ENCODE measurements at places on chromosomes 11 and 22. TPM values are rescaled to one million over a fixed set of nuclear protein-coding genes. Genes with fewer than 3 reads are reported as not detected.

DNA sequence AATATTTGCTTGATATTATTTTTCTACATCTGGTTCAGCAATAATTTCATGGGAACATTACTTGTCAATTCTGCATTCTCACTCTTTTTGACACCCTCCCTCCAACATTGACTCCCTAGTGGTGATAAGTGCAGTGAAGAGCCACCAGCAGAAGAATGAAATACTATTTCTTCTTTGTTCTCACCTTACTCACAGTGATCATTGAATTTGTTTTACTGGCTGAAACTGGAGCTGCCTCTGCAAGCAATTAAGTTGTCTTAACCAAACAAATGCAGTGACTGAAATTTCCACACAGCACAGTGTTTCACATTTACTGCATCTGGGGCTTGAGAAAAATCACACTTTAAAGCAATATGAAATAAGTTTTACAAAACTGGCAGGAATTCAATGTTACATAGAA lies 189.8 kb downstream of the JRKL start:
- no peaks in the 10 kb centered on the region for H3K36me3 ChIP-seq
- no peak overlapping the region for H3K4me3 ChIP-seq
- no peaks in the 10 kb centered on the region for H3K27me3 ChIP-seq
- H3K27ac ChIP-seq: no peak overlapping the region
- no peak for DNase-seq

DNA sequence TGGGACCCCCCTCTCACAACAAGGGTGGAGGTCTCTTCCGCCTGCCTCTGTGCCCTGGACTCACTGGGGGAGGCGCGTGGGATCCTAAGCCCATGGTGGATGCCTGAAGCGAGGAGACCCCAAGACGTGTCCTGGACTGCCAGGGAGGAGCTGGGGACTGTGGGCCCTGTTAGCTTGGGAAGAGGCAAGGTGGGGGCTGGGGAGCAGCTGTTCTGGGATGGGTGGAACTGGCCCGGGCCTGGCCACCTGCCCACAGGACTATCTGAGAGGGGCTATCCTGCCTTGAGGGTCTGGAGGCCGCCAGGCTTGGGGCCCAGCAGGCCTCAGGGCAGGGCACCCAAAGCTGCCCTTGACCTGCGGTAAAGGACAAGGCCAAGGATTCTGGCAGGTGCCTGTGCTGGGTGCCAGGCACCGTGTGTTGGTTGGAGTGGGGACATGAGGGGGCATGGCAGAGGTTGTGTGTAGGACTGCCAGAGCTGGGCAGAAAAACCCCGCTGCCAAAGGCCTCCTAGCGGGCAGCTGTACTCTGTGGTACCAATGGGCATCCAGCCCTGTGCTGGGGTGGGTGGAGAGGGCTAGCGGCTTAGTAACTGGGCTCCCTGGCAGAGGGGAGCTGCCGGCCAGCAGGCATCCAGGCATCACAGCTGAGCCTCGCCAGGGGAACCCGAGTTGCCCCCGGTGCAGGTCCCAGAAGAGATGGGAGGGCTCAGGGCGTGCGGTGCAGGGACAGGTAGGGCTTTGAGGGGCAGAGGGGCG lies 670 bp downstream of the LSP1 start:
- H3K27me3 ChIP-seq: no peaks in the 10 kb centered on the region
- H3K4me3 ChIP-seq: peak overlapping the region; percentile 56
- H3K36me3 ChIP-seq: no peaks in the 10 kb centered on the region
- peaks cover 98% of the 10 kb centered on the region for H3K4me1 ChIP-seq
- DNase-seq: peak; percentile 87

DUSP18 gene
- 4.4 TPM for polyA plus RNA-seq

DNA sequence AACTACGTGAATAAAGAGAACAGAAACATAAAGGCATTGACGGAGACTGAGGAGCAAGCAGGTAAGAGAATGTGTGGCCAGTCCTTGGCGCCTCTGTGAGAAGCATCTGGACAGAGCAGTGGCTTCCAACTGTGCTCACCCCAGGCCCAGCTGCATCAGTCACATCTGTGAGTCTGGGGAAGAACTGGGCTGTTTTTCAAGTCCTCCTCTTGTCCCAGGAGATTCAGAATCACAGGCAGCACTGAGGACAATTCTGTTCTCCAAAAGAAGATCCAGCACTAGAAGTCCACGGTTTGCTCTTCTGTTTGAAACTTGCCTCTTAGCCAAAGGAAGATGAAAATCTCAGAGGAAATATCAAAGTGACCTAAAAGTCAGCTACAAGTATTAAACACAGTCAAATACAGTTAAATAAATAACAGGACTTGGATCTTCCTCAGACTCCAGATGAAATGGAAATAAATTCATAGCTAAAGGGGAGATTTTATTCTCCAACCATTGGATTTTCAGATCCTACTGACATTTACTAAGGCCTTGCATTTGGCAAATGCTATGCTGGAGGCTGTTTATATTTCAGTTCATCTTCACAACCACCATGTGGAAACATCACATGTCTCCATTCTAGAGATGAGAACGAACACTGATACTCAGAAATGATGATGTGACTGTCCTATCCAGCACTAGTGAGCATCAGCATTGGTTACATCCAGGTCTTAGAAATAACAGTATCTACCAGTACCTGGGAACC lies 14.1 kb downstream of the FAM181B start:
- no peaks in the 10 kb centered on the region for H3K27me3 ChIP-seq
- peaks cover 6% of the 10 kb centered on the region for H3K4me1 ChIP-seq
- H3K36me3 ChIP-seq: no peaks in the 10 kb centered on the region
- H3K27ac ChIP-seq: no peak overlapping the region
- no peak for DNase-seq

DNA sequence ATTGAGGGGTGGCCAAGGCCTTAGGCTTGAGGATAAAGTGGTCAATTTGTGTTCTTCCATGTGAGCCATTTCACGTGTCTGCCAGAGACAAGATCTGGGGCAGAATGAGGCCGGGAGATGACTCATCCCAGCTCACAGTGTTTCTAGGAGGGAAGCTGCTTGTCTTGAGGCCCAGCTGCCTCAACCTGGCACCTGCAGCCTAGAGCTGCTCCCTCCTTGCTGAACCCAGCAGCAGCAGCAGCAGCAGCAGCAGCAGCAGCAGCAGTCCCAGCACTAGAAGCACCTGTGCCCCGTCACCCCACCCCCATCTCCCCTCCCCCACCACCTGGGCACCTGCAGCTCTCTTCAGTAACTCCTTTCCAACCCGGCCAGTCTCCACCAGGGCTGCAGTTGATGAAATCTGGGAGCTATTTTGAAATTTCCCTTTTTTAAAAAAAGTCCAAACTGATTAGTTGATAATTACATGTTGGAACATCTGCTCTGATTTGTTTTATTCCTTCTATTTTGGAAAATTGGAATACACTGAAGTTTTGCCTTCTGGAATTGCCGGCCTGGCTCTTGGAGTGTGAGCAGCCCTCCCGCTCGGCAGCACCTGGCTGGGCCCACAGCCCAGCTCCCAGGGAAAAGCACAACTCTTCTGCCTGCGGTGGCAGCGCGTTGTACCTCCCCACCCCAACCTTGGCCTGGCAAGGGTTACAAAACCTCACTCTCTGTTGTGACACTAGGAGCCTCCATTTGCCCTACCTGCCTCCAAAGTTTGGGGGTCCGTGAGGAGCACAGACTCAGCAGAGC lies 143.5 kb downstream of the NXPE2 start:
- no peak overlapping the region for H3K27ac ChIP-seq
- H3K36me3 ChIP-seq: no peaks in the 10 kb centered on the region
- no peak for DNase-seq
- peaks cover 15% of the 10 kb centered on the region for H3K27me3 ChIP-seq

SIDT2 gene
- 21.3 TPM for polyA plus RNA-seq

CHEK1 gene
- polyA plus RNA-seq: 2.9 TPM

- H3K27ac ChIP-seq: no peak within 1 kb of the TSS
- no peak within 1 kb of the TSS for H3K4me3 ChIP-seq
- H3K36me3 ChIP-seq: no peaks in the 10 kb centered on the region
- no peaks in the 10 kb centered on the region for H3K27me3 ChIP-seq
- no peak for DNase-seq
Measured at GRCh38 chr11:118076754-118077281, at the start of gene TMPRSS4. TSS of gene TMPRSS4 (plus strand) at chr11:118077078. CDS start at chr11:118077303, 225 bp downstream.

DNA sequence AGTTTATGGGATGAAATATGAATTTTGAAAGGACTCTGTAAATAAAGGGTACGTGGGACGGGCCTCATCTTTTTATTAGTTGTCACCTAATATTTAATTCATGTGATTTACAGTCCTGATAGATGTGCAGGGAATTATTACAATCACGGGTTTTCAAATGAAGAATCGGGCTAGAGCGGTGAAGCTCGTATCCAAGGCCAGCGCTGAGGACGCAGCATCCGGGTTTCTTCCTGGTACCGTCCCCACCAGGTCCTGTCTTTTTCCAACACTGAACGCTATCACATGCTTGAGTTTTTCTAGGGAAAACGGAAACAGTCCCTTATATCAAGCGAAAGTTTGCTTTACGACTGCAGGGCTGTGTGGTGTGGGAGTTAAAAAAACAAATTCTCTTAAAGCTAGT lies 787 bp downstream of the SMDT1 start:
- DNase-seq: peak; percentile 82
- H3K27ac ChIP-seq: peak overlapping the region; percentile 98
- peaks cover 34% of the 10 kb centered on the region for H3K36me3 ChIP-seq
- peak overlapping the region; percentile 74 for H3K4me3 ChIP-seq
- H3K4me1 ChIP-seq: peaks cover 74% of the 10 kb centered on the region

MFRP gene
- polyA plus RNA-seq: 0.03 TPM

- no peaks in the 10 kb centered on the region for H3K27me3 ChIP-seq
- no peak for DNase-seq
- H3K4me1 ChIP-seq: peaks cover 71% of the 10 kb centered on the region
- H3K4me3 ChIP-seq: no peak overlapping the region
- H3K36me3 ChIP-seq: no peaks in the 10 kb centered on the region
- H3K27ac ChIP-seq: peak overlapping the region; percentile 67
Measured at GRCh38 chr11:63504933-63505586, 824 bp upstream of the LGALS12 start.

DNA sequence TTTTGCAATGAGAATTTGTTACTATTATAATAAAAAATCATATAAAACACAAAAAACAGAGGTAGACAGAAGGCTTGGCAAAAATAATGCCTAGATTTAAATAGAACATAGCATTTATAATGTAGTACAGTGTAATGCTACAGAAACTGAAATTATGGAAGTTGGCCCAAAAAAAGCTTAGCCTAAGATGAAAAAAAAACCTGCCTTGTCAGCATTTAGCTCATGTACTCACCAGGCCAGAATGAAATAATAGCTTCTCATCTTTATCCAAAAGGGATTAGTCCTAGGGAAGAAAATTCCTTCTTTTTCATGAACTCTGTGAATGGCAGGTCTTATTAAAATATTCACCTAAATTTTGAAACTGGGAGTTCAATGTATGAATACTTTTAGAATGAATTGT lies 951.1 kb downstream of the LRRC4C start:
- no peaks in the 10 kb centered on the region for H3K36me3 ChIP-seq
- no peak for DNase-seq
- no peak overlapping the region for H3K4me3 ChIP-seq
- H3K27ac ChIP-seq: no peak overlapping the region

DNA sequence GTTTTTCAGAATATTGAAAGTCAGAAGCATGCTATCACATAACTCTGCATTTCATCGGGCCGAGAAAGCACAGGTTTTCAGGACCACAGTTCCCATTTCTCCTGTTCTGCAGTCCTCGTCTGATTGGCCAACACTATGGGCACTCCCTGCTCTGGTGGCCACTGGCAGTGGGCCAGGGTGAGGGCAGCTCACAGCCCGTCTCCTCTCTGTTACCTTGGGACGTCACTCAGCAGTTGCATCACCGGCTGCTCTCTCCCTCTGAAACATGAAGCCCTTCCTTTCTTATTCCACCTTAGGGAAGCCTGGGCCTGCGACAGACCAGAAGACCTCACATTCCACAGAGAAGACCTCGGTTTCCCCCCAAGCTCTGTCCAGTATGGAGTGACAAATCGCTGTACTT lies 11.4 kb upstream of the MICAL3 start:
- no peaks in the 10 kb centered on the region for H3K36me3 ChIP-seq
- peak; percentile 49 for DNase-seq
- H3K4me1 ChIP-seq: no peaks in the 10 kb centered on the region
- no peak overlapping the region for H3K4me3 ChIP-seq
- no peaks in the 10 kb centered on the region for H3K27me3 ChIP-seq

DNA sequence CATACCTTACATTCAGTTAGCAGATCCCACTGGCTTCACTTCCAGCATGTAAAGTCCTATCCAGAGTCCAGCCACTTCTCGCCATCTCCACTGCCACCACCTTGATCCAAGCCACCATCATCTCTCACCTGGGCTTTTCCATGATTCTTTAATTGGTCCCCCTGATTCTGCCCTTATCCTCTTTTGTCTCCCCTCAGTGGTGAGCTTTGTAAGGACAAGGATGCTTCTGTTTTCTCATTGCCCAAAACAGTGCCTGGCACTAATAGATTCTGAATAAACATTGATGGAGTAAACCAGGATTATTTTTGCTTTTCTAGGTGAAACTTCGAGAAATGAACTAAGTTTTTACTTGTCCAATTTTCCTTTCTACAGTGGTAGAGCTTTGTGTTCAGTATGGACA lies 4.4 kb downstream of the POLA2 start:
- no peaks in the 10 kb centered on the region for H3K27me3 ChIP-seq
- no peak overlapping the region for H3K4me3 ChIP-seq
- H3K36me3 ChIP-seq: peaks cover 43% of the 10 kb centered on the region
- H3K4me1 ChIP-seq: peaks cover 44% of the 10 kb centered on the region

OR10A2 gene
- not detected for polyA plus RNA-seq

YPEL1 gene
- 5.4 TPM for polyA plus RNA-seq

- H3K27me3 ChIP-seq: peaks cover 41% of the 10 kb centered on the region
- no peak overlapping the region for H3K4me3 ChIP-seq
Measured at GRCh38 chr22:46362934-46363515, 27.5 kb downstream of the TRMU start.

DNA sequence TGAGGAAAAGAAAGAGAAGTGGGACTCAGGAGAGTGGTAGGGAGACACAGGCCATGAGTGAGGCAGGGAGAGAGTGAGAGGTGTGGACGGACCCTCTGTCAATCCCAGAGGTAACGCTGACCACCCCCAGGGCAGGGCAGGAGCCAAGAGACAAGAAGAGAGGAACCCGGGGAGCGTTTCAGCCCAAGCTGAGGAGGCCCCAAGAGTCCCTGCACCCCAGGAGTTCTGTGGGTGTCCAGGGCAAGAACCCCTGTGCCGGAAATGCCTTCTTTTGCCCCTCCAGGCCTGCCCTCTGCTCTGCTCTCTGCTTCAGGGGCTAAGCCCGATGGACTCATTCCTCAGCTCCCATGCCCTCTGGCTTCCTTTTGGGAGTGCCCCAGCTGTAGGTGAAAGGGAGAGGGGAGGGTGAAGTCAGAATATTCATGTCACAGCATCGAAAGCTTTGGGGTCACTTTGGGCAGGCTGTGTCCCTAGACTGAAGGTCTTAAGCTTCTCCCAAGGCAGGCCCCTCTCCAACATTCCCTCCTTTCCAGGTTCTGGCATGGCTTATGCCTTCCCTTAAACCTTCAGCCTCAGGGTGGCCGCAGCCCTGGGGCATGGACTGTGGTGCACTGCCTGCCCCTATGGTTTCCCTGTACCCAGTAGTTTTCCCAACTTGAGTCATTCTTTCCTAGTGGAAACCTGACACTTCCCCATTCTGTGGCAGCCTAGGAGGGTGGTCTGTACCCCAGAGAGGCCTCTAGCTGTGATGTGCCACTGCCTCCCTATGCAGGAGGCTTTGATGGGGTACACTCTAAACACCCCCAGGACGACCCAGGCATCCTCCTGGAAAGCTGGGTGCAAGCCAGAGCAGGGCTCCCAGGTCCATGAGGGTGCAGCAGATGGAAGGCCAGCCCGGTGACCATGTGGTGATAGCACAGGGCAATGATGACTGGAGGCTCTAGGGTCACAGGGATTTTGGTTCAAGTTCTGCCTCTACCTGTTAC lies 27.1 kb downstream of the MYEOV start:
- H3K36me3 ChIP-seq: no peaks in the 10 kb centered on the region
- DNase-seq: peak; percentile 21
- no peaks in the 10 kb centered on the region for H3K4me1 ChIP-seq

Data from spleen (tissue), 13 donors.